Urinary bladder (tissue), 4 donors: ENCODE measurements at places on chromosomes 1 and 21. TPM values are rescaled to one million over a fixed set of nuclear protein-coding genes. Genes with fewer than 3 reads are reported as not detected.

Gene LMOD1
- total RNA-seq: 71.7 TPM

Gene LCE1B
- not detected for total RNA-seq

Gene FCN3
- total RNA-seq: not detected

Gene DCDC2B
- not detected for total RNA-seq

Gene CDCA8
- total RNA-seq: 3.1 TPM

DNA sequence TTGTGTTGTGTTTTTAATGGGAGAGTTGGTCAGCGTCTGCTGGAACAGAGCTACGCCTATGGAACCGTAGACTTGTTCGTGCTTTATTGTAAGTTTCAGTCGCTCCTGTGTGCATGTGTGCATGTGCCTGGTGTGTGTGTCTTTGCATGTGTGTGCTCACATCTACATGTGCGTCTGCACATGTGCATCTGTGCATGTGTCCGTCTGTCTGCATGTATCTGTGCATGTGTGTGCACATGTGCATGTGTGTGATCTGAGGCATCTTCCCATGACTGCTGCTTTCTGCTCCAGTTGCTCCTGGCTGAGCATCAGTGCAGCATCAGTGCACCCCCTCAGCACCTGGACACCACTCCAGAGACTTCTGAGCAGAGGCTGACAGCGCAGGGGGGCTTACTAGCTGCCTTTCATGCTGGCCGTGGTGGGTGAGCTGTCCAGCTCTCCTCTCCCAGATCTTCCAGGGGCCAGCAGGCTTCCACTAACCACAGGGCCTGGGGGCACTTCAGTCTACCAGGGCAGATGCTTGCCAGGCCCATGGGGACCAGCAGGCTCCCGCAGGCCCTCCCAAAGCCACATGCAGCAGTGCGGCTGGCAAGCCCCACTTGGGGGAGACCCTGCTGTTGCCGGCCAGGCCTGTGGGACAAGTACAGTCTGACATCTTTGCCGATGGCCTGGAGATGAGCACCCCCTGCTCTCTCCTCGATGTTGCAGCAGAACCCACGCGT is 47.8 kb upstream of the PCBP3 start:
- no peak for DNase-seq

GRCh38 chr1:79122521-79122920 is 116.0 kb upstream of the ADGRL4 start:
- DNase-seq: no peak

GRCh38 chr1:231550448-231550781 is 21.9 kb downstream of the TSNAX start:
- no peak for DNase-seq

- DNase-seq: no peak
These were observed 5.5 kb downstream of the TSEN15 start for GRCh38 chr1:184056921-184057555.
